ENCODE measurements at places on chromosomes 2 and 18. TPM values are rescaled to one million over a fixed set of nuclear protein-coding genes. Genes with fewer than 3 reads are reported as not detected.

DNA sequence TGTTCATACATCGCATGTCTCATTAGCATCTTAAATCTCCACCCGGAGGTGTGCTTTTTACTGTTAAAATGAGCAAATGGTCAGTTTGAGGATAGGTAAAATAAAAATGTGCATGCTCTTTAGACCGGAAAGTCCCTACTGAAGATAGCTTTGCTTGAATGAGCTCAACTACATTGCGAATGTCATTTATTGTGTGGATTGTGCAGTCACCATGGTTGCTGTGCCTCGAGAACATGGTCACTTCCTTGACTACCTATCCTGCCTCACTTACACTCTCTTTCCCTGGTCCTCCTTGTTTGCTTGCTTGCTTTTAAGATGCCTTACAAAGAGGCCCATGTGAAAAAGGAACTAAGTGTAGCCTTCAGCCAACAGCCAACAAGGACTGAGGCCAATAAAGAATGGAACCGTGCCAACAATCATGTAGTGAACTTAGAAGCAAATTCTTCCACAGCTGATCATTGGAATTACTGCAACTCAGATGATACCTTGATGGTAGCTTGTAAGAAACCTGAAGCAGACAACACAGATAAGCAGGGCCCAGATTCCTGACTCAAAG lies 72.2 kb upstream of the BARD1 start:
- DNase-seq, result no peak

LINC00305 gene
- not detected for total RNA-seq

DNA sequence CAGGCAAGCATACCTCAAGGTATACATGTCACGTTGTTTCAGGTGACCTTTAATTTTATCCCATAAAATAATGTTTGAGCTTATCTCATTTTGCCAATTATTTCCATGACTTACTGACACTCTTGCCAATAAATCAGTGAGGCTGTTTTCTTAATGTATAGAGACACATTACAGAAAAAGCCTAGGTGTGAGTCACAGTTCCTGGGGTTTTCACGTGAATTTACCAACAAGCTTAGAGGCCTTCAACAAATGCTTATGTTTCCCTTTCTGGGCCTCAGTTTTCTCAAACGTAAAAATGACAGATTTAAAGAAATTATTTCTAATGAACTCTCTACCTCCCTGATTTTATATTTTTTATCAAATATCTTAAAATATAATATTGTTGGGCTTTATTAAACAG lies 517.5 kb upstream of the SPHKAP start:
- DNase-seq, result no peak

LONRF2 gene
- total RNA-seq, result 10.3 TPM

DNA sequence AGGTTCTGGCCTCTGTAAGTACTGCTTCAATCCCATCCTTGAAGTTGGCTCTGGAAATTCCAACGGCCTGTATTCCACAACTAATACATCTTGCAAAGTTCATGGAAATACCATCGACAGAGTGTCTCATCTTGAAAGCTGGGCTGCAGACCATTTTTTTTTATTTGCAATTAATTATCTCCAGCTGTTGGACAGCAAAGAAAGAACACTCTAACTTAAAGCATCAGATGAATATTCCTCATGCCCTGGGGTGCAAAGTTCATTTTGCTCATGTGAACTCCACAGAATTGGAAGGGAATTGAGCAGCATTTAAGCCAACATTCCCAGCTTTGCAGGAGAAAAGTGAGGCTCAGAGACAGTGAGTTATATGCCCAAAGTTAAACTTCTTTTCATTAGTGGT lies 96.5 kb upstream of the PIEZO2 start:
- no peak for DNase-seq

GRCh38 chr2:17950006-17950405 lies 71.5 kb downstream of the KCNS3 start:
- no peak for DNase-seq

C2orf78 gene
- total RNA-seq, result not detected

POU3F3 gene
- 0.15 TPM for total RNA-seq

DNA sequence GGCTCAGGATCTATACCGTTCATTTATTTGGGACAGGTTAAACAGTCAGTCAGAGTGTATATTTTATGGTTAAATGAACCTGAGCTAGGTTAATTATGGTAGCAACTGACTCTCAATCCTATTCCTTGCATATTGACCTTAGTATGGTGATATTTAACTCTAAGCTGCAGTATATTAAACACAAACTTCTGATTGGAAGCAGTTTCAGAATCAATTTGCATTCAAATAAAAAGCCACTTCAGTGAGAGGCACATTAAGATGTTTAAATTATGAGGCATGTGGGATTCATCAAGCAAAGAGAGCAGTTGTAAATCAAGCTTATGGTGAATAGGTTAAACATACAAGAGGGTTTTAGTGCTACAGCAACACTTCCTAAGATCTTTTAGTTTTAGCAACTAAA lies 40.4 kb downstream of the FRZB start:
- no peak for DNase-seq

- peak; percentile 62 for DNase-seq
Observed at GRCh38 chr2:240948086-240948485, 42.0 kb downstream of the CROCC2 start.

DOK6 gene
- 5.7 TPM for total RNA-seq

- DNase-seq, result peak; percentile 37
Observed at GRCh38 chr2:95333888-95334338, 36.8 kb downstream of the KCNIP3 start.

DNA sequence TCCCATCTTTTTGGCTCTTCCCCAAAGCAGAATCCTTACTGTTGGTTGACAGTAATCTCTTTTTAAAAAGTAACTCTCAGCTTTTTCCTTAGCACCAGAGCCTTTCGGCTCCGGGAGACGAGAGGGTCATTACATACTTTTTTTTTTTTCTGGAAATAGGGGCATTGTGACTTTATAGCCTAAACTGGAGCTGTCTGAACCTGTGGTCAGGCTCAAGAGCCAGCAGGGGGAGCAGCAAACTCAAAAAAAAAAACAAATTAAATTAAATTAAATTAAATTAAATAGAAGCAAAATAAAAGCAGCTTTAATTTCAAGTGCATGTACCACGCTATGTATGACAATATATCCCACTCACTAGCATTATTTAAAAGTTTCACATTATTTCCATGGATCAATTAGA lies 156.6 kb downstream of the DTNA start:
- DNase-seq, result no peak

- no peak for DNase-seq
Observed at GRCh38 chr2:192885569-192886160, 690.9 kb upstream of the TMEFF2 start.

GRCh38 chr2:73307720-73308119 lies 14.4 kb upstream of the EGR4 start:
- DNase-seq, result no peak

HDHD2 gene
- total RNA-seq, result 34.1 TPM

CELF4 gene
- total RNA-seq, result not detected

DNA sequence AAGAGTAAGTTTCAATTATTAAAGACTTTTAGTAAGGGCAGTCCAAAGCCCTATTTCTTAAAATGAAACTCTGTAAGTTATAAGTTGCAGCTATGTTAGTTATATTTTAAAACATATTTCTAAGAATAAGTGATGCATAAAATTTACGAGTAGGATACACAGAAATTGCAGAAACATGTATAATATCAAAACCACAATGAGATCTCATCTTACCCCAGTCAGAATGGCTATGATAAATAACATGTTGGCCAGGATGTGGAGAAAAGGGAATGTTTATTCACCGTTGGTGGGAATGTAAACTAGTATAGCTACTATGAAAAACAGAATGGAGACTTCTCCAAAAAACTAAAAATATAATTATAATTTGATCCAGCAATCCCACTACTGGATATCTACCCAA lies 201.2 kb downstream of the CBLN2 start:
- no peak for DNase-seq

GRCh38 chr2:207467716-207468347 lies 61.9 kb upstream of the CREB1 start:
- no peak for DNase-seq

IL1B gene
- total RNA-seq, result 2.8 TPM

- DNase-seq, result no peak
Observed at GRCh38 chr2:191664823-191665677, 12.9 kb upstream of the NABP1 start.

MSH2 gene
- 5.5 TPM for total RNA-seq

- DNase-seq, result no peak
Observed at GRCh38 chr2:142582317-142582716, 295.1 kb upstream of the KYNU start.

DNA sequence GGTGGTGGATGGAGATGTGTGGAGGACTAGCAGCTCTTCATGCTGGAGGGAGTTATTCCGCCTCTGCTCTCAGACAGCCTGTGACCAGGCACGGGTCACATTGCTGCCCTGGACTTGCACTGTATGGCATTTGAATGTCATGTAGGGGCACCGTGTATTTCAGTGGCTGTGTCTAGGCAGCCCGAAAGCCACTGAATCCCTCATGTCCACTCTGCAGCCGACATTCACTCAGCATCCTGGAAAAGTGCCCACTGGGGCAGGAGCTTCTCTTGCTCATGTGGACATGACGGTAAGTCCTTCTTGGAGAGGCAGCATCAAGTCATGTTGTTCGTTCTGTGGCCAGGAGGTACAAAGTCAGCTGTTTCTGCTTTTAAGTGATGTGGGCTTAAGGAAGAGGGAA lies 127.9 kb downstream of the SH3RF3 start:
- DNase-seq, result peak; percentile 68

DNA sequence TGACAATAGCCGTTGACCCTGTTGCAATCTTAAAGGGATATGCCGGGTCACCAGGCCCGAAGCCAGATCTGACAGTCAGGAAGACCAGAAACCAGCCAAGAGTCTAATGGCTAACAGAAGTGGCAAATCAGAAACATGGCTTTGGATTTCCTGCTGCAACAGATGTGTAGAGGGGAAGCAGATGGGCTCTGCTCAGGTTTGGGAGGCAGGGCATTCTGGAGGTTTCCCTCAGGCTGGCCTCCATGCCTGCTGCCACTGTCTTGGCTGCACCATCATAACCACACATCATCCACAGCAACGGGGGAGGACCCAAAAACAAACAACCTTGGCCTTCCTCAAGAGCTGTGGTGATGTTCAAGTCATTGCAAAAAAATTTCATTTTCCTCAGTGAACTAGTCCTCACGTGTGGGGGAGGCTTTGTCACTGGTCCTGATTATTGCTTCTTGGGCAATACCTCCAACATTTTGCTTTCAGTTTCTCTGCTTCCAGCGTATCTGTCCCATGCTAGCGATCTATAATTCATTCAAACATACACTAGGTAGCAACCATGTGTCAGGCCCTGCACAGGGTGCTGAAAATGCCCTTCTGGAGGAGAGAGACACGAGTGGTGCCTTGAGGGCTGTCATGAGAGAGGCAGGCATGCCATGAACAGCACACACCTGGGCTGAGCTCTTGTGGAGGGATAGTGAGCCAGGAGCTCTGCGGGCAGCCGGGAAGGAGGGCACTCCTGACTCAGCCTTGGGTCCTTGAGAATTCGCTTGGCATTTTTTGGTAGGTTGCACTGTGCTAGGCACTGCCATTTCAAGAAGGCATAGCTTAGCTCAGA lies 48.2 kb upstream of the LGALSL start:
- peak; percentile 72 for DNase-seq

DNA sequence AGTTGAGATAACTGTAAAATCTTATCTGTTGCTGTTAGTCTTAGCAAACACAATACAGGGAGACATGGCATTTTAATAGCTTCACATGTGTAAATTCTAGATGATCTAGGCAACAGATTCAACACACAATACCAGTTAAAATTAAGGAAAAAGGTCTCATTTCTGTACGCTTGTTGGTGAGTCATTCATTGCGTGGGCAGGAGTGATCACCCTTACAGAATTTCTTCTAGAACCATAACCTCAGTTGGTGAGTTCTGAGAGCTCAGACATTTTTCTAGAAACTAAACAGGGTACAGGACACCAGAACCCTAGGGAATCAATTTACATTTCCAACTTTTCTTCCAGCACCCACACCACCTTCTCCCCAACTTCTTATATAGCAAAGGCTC lies 81.9 kb downstream of the SLC8A1 start:
- DNase-seq, result no peak

DNA sequence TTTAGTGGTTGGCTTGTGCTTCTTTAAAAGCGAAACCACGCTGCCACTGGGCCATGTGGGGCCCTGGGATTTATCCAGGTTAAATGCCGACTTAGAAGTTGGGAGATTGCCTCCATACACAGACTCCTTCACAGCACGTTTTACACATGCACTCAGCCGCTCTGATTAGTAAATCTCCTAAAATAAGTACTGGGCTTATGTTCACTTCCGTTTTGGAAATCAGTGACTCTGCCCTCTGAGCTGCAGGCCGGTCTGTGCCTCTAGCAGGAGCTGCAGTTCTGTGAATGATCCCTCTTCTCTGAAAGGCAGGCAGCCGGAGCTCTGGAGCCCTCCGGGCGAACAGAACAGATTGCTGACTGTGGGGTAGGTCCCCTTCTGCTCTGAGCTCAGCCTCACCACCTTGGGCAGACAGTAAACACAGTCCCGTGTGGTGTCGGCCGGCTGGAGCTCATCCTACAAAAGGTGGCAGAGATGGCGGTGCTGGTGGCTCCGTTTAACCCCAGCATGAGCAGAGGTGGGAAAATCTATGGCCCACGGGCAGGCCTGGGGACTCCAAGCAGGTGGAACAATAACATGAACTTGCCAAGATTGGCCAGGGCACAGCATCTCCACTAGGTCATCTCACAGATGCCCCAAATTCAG lies 9.8 kb upstream of the RAB17 start:
- DNase-seq, result no peak

Measured in aorta (tissue), 5 donors.